ENCODE measurements at places on chromosomes 1 and 21.

GRCh38 chr1:44812822-44813543 lies 4.7 kb downstream of the BTBD19 start:
- DNase-seq = no peak

DNA sequence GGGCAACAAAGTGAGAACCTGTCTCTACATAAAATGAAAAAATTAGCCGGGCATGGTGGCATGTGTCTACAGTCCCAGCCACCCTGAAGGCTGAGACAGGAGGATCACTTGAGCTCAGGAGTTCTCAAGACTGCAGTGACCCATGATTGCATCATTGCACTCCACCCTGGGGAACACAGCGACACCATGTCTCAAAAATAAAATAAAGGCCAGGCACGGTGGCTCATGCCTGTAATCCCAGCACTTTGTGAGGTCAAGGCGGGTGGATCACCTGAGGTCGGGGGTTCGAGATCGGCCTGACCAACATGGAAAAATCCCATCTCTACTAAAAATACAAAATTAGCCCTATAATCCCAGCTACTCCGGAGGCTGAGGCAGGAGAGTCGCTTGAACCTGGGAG lies 20.1 kb downstream of the ANKRD13C start:
- no peak for DNase-seq

DNA sequence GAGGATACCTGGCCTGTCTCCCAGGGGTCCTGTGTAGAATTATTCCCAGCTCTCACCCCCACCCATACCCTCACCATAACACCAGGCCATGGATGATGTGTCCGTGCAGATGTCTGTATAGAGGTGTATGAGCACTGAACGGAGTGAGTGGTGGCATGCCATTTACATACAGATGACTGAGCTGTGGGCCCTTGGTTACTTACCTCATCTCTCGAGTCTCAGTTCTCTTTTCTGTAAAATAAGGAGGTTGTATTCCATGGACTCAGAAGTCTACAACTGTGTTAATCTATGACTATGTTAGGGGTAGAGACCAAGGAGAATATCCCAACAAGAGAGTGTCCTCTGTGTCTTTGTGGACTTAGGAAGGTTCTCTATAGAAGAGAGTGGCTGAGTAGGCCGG lies 65.6 kb upstream of the CD1D start:
- no peak for DNase-seq

DNA sequence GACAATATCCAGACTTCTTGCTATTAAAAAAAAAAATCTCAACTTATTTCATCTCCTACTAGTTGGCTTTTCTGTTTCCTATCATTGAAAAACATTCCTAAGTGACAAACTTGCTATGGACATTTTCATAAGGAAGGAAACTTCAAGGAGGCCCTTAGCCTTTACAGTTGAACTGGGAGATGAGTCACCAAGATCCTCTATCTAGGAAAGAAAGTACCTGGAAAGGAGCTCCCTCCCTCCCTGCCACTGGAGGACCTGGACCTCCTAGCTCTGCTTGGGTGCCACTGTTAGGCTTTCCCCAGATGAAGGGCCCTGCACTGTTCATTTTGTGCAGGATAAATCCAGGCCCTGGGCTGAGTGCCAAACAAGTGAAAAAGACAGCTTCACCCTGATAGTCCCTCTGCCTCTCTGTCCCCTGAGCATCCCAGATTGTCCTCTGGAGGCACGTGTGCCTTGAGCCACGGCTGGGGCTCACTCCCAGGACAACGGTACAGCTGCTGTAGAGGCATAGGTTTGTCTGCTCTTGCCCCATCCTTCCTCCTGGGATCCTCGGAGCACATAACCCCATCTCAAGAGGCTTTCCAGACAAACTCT lies 40.2 kb upstream of the SOX13 start:
- no peak for DNase-seq

GRCh38 chr1:70719154-70719553 lies 308.1 kb downstream of the CTH start:
- no peak for DNase-seq

DNA sequence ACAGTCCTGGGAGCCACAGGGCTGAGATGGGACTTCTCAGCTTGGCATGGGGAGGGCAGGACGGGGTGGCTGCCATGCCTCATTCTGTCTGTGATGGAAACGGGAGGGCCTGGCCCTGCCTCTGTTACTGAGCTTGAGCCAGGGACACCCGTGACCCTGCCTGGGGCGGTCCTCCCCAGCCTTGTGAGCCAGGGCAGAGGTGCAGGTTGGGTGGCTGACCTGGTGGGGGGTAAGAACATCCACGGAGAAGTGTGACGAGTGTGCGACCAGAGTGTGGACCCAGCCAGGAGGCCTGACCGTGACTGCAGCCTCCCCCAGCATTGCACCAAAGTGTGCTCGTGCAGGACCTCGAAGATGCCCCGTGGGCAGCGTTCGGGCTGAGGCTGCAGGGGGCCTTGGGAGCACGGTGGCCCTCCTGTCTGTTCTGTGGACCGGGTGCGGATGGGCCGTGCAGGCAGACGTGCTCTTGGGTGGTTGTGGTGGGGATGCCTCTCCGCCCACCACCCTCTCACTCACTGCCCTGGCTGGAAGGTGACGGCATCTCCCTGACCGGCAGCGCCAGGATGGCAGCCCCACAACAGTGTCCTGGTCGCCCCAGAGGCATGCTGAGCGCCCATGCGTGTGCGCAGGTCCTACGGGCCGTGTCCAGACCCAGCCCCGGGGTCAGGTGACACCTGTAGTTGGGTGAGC lies 45.4 kb downstream of the SKI start:
- no peak for DNase-seq

GRCh38 chr1:230091473-230092231 lies 24.6 kb downstream of the GALNT2 start:
- DNase-seq = no peak

DNA sequence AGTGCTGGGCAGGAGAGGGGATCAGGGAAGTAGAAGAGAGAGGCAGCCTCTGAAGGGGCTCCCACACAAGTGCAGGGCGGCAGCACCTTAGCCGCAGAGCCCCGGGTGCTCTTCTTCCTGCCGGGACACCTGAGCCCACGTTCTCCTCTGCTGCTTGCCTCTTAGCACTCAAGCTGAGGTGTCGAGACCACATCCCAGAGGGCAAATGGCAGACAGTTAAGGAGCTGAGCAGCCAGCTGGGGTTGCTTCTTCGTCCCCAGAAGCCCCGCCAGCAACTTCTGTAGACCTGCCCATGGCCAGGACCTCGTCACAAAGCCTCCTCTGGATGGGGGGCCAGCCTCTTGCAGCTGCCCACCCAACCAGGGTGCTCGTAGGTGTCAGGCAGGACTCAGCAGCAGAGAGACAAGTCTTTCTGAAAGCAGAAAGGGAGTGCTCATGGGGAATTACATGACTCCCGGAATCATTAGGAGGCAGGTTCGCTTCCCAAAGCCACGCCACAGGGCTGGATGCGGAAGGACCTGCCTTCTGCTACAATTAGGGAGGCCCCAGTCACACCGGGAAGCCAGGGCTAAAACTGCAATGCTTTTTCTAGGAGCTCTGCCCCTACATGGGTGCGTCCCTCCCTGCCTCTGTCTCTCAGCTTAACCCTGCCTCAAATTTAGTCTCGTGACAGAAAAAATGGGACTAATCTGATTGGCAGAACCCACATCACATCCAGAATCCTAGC lies 141.4 kb upstream of the RAB4A start:
- no peak for DNase-seq

GRCh38 chr1:92769856-92770255 lies 15.1 kb downstream of the EVI5 start:
- DNase-seq = no peak

DNA sequence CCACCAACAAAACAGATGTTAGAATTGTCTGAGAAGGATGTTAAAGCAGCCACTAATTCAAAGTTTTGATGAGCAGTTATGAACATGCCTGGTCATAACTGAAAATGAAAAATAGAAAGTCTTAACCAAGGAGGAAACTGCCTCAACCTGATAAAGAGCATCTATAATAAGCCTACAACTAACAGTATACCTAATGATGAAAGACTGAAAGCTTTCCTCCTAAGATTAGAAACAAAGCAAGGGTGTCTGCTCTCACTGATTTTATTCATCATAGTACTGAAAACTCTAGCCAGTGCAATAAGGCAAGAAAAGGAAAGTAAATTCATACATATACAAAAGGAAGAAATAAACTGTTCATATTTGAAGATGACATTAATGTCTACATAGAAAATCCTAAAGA lies 82.0 kb downstream of the KCNK1 start:
- DNase-seq = no peak

DNA sequence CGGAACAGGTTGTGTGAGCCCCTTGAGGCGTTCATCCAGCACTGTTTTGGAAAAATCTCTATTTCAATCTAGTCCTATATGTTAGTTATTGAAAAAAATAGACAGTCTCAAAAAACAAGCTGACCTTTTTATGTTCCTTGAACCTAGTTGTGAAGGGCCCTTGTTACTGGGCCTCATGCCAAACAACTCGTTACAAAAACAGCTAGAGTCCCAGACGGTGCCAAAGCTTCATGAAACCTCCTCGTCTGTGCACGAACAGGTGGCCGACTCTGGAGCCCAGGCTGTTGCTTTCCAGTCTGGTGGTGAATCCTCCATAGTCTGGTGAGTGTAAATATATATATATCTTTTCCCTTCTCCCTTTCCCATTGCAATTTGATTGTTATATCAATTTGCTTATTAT lies at the start of gene CHIA:
Gene CHIA, plus strand, starts transcription at position 222 of the 400 bp plus-strand sequence. CDS start 19,617 bp downstream, outside the sequence.
- DNase-seq = no peak

- no peak for DNase-seq
Observed at GRCh38 chr1:44239961-44240371, 26.7 kb downstream of the DMAP1 start.

GRCh38 chr1:21703318-21703963 lies 34.3 kb upstream of the RAP1GAP start:
- DNase-seq = peak; percentile 48

- peak; percentile 93 for DNase-seq
Observed at GRCh38 chr1:162908780-162909179, 47.8 kb upstream of the CCDC190 start.
